ENCODE measurements at places on chromosomes 7 and 10.
A peak's percentile ranks its signal among the peaks of the same experiment; 100 is the strongest.

DNA sequence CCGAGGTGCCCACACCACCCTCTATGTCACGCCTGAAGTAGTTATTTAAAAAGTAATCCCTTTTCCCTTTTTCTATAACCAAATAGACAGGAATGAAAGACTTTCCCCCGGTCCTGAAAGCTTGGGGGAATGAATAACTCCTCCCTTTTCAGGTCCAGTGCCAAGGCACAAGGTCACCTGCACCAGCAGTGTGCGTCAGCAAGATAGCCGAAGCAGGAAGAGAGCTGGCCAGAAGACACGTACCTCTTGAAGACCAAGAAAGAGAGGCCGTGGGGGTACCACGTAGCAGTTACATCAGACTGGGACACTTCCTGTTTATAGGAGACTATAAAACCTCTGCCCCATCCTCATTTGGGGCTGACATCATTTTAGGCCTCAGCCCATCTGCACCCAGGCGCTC, 10.7 kb upstream of the AKR1B1 start:
- no peak for DNase-seq

GRCh38 chr7:45259966-45260646, 102.5 kb downstream of the RAMP3 start:
- peak; percentile 36 for DNase-seq

DNA sequence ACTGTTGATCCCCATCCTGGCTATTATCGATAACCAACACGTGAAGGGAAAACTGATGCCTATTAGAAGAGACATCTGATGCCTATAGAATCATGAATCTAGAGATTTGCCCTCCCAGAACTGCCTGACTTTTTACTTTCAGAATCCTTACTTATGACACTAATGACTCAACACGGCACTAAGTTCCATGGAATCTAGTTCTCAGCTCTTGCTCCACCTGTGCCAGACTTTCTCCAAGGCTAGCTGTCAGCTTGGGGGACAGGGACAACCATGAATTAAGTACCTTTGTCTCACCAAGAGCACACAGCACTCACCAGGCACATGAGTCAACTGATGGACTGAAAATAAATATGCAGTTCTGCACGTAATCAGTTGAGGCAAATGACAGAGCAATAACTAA, 184.2 kb downstream of the FRMD4A start:
- no peak for DNase-seq

GRCh38 chr10:74837743-74838142, 11.3 kb downstream of the KAT6B start:
- DNase-seq, result no peak

GRCh38 chr10:77416311-77417135, 221.1 kb downstream of the KCNMA1 start:
- DNase-seq, result no peak

- DNase-seq, result no peak
Observed at GRCh38 chr10:115860182-115861107, 412.6 kb downstream of the GFRA1 start.
